ENCODE measurements at places on chromosomes 11 and 22.

DNA sequence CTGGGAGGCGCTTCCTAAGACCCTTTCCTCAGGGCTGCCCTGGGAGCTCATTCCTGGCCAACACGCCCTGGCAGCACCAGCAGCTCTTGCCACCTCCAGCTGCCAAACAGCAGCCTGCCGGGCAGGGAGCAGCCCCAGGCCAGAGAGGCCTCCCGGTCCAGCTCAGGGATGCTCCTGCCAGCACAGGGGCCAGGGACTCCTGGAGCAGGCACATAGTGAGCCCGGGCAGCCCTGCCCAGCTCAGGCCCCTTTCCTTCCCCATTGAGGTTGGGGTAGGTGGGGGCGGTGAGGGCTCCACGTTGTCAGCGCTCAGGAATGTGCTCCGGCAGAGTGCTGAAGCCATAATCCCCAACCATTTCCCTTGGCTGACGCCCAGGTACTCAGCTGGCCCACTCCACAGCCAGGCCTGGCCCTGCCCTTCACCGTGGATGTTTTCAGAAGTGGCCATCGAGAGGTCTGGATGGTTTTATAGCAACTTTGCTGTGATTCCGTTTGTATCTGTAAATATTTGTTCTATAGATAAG, 7.6 kb downstream of the SLC39A13 start:
- DNase-seq = no peak

DNA sequence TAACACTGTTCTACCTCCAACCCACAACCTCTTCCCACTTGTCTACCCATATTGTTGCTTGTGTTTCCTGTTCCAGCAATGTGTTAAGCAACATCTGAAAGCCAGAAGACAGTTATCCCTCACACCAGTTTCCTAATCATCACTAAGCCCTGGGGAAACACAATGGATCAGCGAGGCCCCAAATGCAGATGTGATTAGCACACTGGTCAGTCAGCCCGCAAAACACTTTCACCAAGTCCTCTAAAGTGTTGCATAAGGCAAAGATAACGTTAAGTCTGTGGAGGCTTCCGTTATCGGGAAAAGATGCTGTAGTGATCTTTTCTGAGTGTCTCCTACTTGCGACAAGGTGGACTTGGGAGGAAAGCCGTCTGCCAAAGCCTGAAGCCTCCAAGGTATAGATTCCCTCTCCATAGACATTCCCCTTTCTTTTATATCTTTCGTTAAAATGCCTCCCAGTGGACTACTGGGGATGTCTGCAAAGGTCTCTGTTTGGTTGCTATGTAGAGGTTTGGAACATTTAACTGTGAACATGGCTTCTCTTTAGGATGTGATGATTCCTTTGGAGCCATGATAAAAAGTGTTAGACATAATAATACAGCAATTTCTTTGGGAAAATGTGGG, at the start of gene MS4A3:
TSS of gene MS4A3 (plus strand) at position 317 of the 621 bp plus-strand sequence. CDS start 4,496 bp downstream, outside the sequence.
- DNase-seq = no peak

- DNase-seq = no peak
Observed at GRCh38 chr11:131284041-131284440, 86.4 kb upstream of the NTM start.

- DNase-seq = no peak
Observed at GRCh38 chr11:44417731-44418455, 108.0 kb upstream of the ALX4 start.

DNA sequence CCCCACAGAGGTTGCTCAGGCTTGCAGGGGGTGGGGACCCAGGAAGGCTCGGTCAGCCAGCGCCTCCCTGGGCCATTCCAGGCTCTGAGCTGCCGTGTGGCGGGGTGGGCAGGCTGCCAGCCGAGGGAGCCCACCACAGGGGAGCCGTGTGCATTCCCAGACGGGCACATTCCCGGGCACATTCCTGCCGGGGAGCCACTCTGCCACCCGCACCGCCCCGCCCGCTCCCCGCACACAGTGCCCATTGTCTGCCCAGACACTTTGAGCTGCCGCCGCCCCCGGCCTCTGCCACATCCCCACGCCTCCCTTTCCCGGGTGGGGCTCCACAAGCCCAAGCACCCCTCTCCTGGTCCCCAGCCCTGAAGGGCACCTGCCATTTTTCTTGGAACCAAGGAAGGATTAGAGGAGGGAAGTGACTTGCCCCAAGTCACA, 27.4 kb downstream of the RPL3 start:
- no peak for DNase-seq

DNA sequence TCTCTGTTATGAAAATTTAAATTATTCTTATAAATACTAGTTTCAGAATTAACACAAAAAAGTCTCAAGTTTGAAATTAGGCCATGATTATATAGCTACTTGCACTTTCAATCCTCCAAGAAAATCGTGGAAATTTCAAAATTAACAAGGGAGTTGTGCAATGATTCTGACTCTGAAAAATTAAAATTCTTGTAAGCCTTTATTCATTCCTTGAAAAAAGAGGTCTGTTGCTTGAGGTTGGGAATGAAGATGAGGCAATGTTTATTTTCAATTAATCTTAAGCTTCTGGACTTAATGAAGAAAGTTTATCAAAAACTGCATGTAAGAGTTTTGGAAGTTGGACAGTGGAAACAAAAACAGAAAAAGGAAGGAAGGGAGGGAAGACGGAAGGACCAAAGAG, 128.2 kb upstream of the FIBIN start:
- no peak for DNase-seq

GRCh38 chr11:119400860-119401259, 19.4 kb upstream of the USP2 start:
- DNase-seq = no peak

GRCh38 chr11:17459236-17459896, 17.3 kb downstream of the ABCC8 start:
- no peak for DNase-seq

GRCh38 chr11:60077981-60078380, 10.5 kb upstream of the MS4A2 start:
- DNase-seq = no peak

GRCh38 chr22:28808716-28809355, 8.5 kb upstream of the XBP1 start:
- no peak for DNase-seq

DNA sequence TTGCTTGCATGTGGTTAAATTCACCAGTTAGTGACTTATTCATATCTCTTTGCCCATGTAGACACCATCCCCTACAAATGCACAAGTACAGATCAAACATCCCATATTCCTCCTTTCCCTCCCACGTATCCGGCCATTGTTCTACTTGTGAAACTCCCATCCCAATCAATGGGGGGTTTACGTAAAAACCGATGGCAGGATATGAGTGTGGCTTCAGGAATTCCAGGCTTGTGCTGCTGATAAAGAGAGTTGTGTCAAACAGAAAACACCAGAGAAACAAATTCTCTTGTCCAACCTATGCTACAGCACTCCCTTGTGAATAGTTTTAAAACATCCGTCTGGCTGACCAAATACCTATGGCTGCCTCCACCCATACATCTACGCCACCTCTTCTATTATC, 15.5 kb downstream of the FLI1 start:
- no peak for DNase-seq

DNA sequence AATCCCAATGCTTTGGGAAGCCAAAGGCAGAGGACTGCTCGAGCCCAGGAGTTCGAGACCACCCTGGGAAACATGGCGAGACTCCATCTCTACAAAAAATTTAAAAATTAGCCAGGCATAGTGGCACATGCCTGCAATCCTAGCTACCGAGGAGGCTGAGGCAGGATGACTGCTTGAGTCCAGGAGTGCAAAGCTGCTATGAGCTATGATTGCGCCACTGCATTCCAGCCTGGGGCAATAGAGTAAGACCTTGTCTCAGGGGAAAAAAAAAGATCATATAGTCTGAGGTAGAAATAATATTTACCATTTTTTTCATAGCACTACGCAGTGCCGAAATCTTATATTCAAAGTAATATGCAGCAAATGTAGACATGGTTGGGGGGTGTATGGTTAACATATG, 47.8 kb downstream of the MRTFA start:
- no peak for DNase-seq

DNA sequence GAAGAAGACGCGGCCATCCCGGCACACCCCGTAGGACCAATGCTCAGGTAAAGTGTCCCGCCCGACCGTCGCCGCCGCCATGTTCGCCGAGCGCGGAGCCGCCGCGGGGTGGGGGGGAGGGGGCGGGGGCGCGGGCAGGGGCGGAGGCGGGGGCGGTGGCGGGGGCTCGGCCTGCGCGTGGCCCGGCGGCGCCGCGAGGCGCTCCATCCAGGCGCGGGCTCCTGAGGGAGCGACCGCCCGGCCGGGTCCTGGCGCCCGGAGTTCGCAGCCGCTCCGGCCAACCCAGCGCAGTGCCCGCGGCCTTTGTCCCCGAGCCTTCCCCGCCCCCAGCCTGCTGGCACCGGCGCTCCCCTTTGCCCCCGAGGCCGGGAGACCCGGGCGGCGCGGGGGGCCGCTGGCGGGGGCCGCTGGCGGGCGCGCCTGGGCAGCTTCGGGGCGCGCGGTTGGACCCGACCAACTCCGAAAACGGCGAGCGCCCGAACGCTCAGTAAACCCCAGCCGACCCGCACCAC, at the start of gene PLEKHA7:
TSS of gene PLEKHA7 (minus strand) at position 94 of the 512 bp plus-strand sequence. CDS start at position 81, 13 bp downstream.
- no peak for DNase-seq

- no peak for DNase-seq
Observed at GRCh38 chr11:19012636-19013035, 47.9 kb downstream of the MRGPRX2 start.

DNA sequence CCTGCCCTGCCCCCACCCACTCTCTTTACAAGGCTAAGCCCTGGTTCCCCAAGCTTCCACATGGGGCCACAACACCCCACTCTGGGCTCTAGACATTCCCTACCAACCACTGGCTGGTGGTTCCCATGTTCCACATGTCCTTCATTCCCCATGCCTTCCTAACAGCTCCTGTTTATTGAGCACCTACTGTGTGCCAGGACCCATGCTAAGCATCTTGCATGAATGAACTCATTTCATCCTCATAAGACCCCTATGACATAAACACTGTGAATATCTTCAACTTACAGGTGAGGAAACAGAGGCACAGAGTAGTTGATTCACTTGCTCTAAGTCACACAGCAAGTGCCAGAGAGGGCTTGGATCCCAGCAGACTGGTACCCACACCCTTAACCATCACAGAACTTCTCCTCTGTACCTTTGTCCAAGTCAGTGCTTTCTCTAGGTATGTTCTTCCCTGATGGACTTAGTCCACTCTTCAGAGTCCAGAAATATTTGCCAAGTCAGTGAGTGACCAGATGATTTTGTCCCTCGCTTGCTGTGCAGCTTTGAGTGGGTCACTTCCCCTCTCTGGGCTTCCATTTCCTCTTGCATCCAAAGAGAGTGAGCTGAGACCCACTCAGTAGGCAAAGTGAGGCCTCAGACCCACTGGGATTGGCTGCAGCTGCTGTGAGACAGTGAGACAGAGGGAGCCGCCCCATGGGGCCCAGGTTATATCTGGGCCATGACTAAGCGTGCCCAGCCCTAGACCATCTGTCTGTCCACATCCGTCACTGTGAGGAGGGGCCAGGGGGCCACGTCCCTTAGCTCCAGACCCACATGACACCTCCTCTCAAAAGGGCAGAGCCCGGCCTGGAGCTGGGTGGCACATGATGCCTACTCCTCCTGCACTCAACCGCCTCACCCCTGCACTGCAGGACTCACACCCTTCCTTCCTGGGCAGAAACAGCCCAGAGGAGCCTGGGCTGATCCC, 132.4 kb downstream of the MN1 start:
- peak; percentile 4 for DNase-seq

DNA sequence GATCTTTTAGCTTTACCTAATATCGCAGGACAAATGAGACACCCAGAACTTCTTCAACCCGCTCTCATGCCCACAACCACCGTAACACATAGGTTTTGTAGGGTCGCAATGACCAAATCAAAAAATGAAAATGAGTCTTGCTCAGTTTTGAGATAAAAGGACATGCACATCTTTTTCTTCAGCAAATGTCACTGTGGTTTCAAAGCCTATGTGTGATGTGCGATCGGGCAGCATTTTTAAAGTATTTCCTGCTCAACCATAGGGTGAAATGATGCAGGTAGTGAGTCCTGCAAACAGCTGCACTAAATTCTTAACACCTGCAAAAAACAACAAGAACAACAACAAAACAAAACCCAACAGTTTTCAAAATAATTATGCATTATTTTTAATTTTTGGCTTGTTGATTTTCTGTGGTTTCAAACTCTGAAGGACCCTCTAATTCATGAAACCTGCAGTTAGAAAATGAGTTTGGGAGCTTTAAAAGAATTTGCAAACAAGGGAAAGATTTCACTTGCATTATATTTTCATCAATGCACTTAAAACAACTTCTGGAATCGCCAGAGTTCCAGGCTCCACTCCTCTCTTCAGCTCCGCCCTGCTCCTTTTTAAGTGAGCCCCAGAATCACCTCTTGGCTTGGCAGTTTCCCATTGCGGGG, 79.4 kb downstream of the PRR5L start:
- peak; percentile 51 for DNase-seq

- no peak for DNase-seq
Observed at GRCh38 chr11:1935156-1936071, 11.7 kb upstream of the MRPL23 start.

- peak; percentile 79 for DNase-seq
Observed at GRCh38 chr11:35214792-35215193, 75.8 kb downstream of the CD44 start.

DNA sequence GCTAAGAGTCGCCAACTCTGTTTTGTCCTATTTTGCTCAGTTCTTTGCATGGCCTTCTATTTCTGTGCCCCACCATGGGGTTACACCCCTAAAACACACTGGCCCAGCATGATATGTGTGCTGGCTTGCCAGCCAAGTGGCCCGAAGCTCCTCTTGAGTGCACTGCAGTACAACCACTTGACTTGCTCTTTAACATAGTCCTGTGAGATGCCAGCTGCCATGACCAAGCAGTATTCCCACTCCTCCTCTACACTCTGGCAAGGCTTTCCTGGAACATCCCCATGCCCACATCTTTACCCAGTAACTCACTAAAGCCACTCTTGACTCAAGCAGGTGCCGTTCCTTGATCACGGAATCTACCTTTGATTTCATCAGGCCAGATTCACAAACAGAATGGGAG, 102.9 kb upstream of the GAL start:
- DNase-seq = no peak
